ENCODE measurements at places on chromosomes 1 and 21. TPM values are rescaled to one million over a fixed set of nuclear protein-coding genes. Genes with fewer than 3 reads are reported as not detected.

GRCh38 chr1:226355669-226356551, 46.9 kb upstream of the LIN9 start:
- peak; percentile 86 for DNase-seq

DNA sequence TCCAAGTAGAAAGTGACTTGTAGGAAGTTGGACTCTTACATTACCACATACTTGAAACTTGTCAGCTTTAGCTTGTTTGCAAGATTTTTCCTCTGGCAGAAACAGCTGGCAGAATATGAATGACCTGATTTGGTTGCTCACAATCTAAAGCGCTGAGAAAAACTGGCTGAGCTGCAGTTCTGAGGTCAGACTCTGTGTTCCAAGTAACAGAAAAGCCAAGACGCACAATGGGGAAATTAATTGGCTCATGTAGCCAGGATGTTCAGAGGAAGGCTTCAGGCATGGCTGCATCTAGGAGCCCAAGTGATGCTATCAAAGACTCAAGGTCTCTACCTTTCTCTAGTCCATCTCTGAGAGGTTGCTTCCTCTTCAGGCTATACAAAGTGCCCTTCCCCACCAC, 27.0 kb downstream of the ALPL start:
- no peak for DNase-seq

Gene ZNF683
- total RNA-seq, result not detected

Gene KIAA0040
- not detected for total RNA-seq

DNA sequence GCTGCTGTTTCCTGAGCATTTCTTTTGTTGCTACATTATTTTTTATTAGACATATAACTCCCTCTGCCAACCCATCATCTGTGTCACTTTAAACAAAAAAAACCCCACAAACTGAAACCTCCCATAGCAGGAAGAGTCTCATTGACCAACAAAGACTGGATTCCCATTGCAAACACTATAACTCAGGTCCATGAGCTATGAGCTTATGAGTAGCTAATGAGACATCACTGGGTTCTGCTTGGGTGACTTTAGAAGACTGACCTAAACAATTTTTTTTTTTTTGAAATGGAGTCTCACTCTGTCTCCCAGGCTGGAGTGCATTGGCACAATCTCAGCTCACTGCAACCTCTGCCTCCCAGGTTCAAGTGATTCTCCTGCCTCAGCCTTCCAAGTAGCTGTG, 212.8 kb downstream of the LTN1 start:
- no peak for DNase-seq

DNA sequence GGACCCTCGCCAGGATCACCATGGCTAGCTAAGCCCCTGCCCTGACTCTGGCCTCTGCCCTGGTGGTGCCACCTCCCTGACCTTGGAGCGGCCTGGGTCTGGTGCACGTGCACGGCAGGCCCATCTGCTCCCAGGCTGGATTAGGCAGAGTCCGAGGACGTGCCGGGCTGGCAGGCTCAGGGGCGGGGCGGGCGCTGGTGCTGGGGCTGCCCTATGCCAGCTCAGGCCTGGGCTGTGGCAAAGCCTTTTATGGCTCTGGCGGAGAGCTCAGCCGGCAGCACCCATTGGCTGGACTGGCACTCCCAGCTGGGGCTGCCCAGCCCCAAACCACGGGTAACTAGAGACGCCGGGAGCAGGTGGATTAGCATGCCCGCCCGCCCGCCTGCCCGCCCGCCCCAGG, 17.1 kb upstream of the EDN2 start:
- no peak for DNase-seq

Gene SIKE1
- total RNA-seq, result 79.4 TPM

GRCh38 chr21:34987501-34988072, 61.5 kb downstream of the RUNX1 start:
- no peak for DNase-seq

Gene RHCE
- 0.17 TPM for total RNA-seq

DNA sequence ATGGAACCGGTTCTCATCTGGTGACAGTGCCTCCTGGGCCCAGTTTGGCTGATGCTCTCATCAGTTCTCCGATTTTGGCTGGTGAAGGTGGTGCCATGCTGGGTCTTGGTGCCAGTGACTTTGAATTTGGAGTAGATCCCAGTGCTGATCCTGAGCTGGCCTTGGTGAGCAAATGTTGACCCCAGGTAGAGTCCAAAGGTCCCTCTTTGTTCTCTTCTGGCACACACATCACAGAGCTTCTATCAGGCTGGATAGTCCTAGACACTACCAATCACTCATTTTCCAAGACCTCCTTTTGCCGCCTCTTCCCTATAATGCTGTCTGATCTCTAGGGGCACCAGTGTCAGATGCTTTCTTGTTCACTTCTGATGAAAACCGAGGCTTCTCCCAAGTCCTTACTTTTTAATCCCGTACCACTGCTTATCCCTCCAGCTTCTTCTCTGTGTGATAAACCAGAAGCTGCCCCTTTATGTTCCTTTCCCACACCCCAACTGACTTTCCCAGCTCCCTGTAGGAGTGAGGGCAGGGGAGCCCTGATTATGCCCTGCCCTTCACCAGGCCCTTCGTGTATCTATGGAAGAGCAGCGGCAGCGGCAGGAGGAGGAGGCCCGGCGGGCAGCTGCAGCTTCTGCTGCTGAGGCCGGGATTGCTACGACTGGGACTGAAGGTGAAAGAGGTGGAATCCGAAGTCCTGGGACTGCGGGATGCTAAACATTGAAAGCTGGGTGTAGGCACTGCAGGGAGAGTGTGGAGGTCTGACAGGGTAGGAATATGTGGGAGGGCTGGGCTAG, 11.1 kb downstream of the PSMD4 start:
- DNase-seq, result no peak

GRCh38 chr1:206778031-206778430, 5.7 kb upstream of the IL10 start:
- DNase-seq, result no peak

DNA sequence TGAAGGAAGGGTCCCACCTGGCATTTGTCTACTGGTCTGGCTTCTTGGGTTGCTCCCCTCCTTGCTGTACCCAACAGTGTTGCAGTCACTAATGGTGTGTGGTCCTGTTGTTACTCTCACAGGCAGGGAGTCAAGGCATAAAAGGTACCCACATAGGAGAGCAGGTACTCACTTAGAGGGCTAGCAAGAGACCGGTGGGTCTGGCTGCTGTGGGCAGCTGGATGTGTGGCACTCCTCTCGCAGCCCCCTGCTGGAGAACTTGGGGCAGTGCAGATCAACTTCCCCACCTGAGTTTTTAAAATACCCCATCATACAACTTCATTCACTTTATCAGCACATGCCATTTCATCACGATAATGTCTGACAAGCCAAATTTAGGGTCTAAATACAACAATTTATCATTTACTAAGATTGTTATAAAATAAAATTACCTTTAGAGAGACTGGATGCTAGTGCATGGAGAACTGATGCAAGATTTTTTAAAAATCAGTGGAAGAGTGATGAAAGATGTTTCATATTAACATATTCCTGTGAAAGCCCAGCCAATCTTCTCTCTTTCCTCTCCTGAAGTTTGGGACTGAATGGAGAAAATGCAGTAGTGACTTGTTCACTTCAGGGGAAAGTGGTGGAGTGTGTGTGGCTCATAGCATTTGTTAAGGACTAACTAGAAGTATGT, 42.8 kb downstream of the ACP6 start:
- DNase-seq, result peak; percentile 37

DNA sequence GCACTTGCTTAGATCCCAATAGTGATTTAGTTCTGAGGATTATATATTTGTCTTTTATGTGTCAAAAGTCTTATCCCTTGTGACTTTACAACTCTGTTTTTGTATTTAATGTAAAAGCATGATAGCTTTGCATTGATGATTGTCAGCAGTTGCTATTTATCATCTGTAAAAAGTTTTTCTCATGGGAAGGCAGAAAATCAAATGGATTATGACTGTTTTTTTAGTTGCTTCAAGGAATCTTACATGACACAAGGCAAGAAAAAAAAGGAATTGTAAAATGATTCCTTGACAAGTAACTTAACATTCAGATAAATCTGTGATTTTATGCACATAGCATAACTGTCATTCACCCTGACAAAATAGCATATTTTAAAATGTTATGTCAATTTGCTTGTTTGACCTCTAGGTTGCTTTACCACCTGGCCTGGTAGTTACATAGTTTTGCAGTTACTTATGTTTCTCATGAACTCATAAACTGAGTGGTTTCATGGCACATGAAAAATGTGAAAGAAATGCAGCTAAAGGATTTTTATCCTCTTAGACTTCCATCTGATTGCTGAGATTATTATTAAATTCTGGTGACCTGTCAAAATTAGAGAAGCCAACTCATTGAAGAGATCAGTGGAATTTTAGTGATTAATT, 622.6 kb downstream of the ADGRL2 start:
- no peak for DNase-seq

Gene KIF14
- 17.8 TPM for total RNA-seq

GRCh38 chr1:34267326-34267725, 90.6 kb downstream of the C1orf94 start:
- DNase-seq, result no peak

Gene PCP4
- 1.2 TPM for total RNA-seq

Gene SPRR2E
- total RNA-seq, result not detected

GRCh38 chr1:232306269-232306961, 323.5 kb downstream of the SIPA1L2 start:
- DNase-seq, result no peak

DNA sequence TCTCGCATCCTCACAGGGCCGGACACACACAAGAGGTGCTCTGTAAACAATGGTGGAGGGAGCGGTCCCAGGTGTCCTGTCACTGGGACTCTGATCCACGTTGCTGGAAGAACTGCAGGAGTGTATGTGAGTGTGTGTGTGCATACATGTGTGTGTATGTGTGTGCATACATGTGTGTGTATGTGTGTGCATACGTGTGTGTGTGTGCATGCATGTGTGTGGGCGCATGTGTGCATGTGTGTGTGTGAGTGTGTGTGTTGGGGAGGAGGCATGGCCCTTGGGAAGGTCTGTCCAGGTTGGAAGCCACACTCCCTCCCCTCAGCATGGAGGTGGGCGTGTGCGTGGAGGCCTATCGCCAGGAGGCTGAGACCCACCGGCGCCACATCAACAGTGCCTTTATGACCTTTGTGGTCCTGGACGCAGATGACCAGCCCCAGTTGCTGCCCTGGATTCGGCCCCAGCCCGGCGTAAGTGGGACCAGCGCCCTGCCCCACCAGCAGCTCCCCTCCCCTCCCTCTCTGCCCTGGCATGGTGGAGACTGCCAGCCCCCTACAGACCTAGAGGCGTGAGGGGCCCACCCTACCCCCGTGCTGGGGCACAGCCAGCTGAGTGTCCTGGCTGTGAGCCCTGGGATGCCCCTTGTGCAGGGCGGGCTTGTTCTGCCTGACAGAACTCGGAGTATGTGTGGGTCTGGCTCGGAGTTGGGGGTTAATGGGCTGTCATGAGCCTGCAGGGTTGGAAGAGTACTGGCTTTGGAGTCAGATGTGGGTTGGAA, 22.2 kb downstream of the FAM151A start:
- DNase-seq, result no peak

DNA sequence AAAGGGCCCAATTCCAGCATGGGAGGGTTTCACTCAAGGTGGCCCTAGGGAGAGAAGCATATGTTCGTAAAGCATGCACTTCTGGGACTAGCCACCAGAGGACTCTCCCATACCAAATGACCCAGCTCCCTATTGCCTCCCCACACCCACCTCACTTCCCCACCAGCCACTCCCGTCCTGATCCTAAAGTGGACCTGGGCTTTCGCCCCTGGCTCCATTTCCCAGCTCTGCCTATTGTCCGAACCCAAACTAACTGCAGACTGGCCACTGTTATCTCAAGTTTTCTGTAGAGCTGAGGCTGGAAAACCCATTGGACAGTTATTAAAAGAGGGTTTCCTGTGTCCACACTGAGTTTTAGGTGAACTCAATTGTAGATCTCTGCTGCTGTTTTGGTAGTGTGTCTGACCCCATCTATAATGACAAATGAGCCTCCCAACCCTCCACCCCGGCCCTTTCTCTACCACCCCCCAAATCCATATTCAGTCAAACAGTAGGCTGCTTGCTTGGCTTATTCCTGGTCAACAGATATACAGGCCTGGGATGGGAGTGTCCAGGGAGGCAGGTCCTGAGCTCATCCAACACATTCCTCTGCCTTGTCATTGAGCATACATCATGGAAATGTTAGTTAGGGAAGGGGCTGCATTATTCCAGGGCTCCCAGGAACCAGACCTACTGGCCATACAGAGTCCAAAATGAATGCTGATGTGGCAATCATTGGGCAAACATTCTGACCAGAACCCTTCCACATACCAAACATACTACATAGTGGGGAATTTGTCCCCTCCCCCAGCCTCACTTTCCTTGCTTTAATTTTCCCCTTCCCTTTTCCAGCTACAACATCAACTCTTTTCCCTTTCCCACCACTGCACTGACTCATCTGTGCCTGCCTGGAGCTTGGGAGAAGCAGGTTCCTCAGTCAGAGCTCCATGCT, 59.2 kb downstream of the ABCA4 start:
- DNase-seq, result peak; percentile 90

DNA sequence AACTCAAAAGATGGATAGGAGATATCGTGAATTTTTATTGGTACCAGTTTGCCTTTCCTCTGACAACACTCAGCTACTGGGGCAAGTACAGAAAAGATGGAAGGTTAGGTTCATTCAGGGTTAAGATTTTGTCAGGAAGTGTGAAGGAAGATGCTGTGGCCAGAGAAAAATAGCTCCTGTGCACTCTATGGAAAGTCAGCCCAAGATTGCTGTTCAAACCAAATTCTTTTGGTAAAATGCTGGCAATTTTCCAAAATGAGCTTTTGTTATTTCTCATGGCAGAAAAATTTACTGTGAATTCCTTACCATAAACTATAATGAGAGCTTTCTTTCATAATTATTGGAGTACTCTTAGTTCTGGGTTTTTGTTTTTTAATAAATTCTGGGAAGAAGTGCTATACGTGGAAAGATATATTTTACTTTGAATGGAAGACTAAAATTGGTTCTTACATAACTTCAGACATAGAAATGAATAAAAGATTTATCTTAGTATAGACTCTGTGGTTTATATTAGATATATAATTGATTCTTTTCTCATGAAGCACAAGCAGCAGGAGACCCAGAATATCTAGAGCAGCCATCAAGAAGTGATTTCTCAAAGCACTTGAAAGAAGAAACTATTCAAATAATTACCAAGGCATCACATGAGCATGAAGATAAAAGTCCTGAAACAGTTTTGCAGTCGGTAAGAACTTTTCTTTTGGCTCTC, 112.2 kb downstream of the USP25 start:
- no peak for DNase-seq

GRCh38 chr1:176880955-176881595, 283.4 kb downstream of the ASTN1 start:
- DNase-seq, result peak; percentile 72

Gene CCDC185
- total RNA-seq, result not detected

DNA sequence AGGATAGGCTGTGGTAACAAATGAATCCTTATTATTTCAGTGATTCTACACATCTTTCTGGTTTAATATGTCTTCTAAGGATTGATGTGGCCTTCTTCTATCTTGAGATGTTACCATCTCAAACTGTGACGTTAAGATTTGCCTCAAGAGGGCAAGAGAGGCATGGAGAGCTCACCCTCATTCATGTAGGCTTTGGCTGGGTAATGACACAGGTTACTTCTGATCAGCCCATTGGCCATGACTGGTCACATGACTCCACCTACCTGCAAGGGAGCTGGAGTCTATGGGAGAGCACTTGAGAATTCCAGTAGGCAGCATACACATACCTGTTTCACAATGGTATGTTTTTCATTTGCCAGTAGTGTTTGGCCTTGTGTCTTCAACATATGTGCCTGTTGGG, 30.0 kb downstream of the CACHD1 start:
- DNase-seq, result no peak

Data from G401 (cell line).